Body of pancreas (tissue), 4 donors: ENCODE measurements at places on chromosomes 5 and 9. TPM values are rescaled to one million over a fixed set of nuclear protein-coding genes. Genes with fewer than 3 reads are reported as not detected.

Gene HIGD2A
- total RNA-seq: 20.1 TPM

Gene CYSRT1
- not detected for total RNA-seq

DNA sequence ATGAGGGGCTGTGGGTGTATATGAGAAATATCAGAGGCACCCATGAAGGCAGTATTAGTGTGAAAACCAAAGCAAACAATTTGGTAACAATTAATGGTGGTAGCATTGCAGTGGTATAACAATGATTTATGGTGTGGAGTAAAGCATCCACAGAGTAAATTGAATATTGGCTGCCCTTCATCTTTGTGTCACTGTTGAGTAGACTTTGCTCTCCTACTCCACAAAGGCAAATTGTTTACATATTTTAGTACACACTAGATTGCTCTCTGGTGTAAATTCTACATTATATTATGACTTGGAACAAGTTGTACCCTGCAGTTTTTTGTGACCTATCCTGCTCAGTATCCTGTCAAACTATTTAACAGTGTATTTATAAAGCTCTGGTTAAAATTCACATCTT is 455.5 kb upstream of the RORB start:
- no peak for DNase-seq
- H3K4me3 ChIP-seq: no peak overlapping the region
- no peak overlapping the region for H3K27ac ChIP-seq
- no peaks in the 10 kb centered on the region for H3K27me3 ChIP-seq
- H3K36me3 ChIP-seq: no peaks in the 10 kb centered on the region

Gene CTXN3
- not detected for total RNA-seq

- H3K4me1 ChIP-seq: no peaks in the 10 kb centered on the region
- DNase-seq: peak; percentile 57
- H3K27ac ChIP-seq: no peak overlapping the region
- no peaks in the 10 kb centered on the region for H3K27me3 ChIP-seq
- H3K4me3 ChIP-seq: no peak overlapping the region
These were observed 67.5 kb upstream of the CKMT2 start for GRCh38 chr5:81165493-81166119.

Gene C9orf153
- 7.6 TPM for total RNA-seq

Gene AGXT2
- total RNA-seq: not detected

DNA sequence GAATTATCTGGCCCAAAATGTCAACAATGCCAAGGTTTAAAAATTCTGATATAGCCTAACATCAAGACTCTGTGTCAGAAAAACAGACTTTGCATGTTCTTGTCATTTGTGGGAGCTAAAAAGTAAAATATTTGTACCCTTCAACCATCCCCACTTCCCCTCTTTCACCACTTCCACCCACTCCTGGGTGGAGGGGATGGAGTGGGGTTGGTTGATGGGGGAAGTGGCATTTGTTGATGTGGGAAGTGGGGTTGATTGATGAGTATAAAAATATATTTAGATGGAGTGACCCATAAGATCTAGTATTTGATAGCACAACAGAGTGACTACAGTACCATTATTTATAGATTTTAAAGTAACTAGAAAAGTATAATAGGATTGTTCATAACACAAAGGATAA is 55.0 kb upstream of the C9orf72 start:
- peaks cover 35% of the 10 kb centered on the region for H3K4me1 ChIP-seq
- no peak overlapping the region for H3K4me3 ChIP-seq
- no peaks in the 10 kb centered on the region for H3K36me3 ChIP-seq
- H3K27me3 ChIP-seq: no peaks in the 10 kb centered on the region
- no peak for DNase-seq

DNA sequence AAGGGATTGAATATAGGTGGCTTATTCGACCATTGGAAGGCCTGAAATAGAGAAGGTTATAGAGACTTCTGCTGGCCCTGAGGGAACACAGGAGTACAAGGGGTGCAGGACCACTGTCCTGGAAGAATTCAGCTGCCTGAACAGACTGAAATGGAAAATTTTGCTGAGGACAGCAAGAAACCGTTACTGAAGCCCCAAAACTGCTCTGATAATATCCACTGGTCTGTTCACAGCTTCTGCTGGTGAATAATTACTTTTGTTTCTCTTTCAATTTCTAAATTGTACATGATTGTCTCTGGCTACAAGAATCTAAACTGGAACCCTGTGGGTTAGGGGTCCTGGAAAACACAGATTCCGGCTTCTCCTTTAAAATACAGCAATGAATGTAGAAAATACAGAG is 218.5 kb upstream of the CDH12 start:
- DNase-seq: no peak
- H3K4me3 ChIP-seq: no peak overlapping the region
- no peaks in the 10 kb centered on the region for H3K36me3 ChIP-seq
- H3K4me1 ChIP-seq: no peaks in the 10 kb centered on the region
- no peaks in the 10 kb centered on the region for H3K27me3 ChIP-seq
- no peak overlapping the region for H3K27ac ChIP-seq

DNA sequence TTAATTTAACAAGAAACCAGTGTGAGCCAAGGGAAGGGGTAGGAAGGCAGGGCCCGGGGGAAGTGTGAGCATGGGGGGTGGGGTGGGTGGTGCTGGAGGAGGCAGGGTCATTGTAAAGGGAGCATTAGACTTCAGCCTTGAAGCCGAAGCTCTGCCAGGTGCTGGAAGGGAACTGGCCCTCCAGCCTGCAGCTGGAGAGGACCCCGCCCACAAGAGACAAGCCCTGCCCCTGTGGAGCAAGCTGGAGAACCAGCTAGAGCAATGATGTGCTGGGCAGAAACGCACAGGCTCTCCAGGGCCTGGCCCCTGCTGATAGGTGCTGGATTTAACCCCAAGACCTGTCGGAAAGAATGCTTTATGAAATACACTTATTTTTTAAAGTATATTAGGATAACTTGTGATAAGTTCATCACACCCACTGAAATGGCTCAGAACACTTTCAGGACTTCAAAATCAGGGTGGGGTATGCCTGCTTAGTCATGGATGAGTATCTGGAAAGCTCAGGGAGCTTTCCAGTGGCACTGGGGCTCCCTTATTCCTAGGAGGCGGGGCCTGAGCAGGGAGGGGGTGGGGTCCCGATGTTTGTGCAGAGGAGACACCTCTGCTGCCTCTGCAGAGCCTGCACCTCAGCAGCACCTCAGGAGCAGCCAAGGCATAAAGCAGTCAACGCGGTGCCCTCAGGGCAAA is 27.1 kb downstream of the UBE2QL1 start:
- H3K4me3 ChIP-seq: no peak overlapping the region
- H3K27ac ChIP-seq: no peak overlapping the region
- no peaks in the 10 kb centered on the region for H3K36me3 ChIP-seq
- H3K27me3 ChIP-seq: no peaks in the 10 kb centered on the region
- peak; percentile 22 for DNase-seq

- no peaks in the 10 kb centered on the region for H3K27me3 ChIP-seq
- DNase-seq: no peak
- no peaks in the 10 kb centered on the region for H3K36me3 ChIP-seq
- no peak overlapping the region for H3K27ac ChIP-seq
- H3K4me1 ChIP-seq: peaks cover 13% of the 10 kb centered on the region
- H3K4me3 ChIP-seq: no peak overlapping the region
These were observed 204.9 kb upstream of the GAS1 start for GRCh38 chr9:87152256-87152655.
